ENCODE measurements at places on chromosomes 6 and 20. TPM values are rescaled to one million over a fixed set of nuclear protein-coding genes. Genes with fewer than 3 reads are reported as not detected.

GRCh38 chr6:77986380-77987034 lies 333.7 kb downstream of the MEI4 start:
- no peak for DNase-seq
- H3K36me3 ChIP-seq, result no peaks in the 10 kb centered on the region
- H3K4me3 ChIP-seq, result no peak overlapping the region
- no peaks in the 10 kb centered on the region for H3K27me3 ChIP-seq

- no peak for DNase-seq
- no peaks in the 10 kb centered on the region for H3K4me1 ChIP-seq
- H3K4me3 ChIP-seq, result no peak overlapping the region
- no peaks in the 10 kb centered on the region for H3K27me3 ChIP-seq
- no peaks in the 10 kb centered on the region for H3K36me3 ChIP-seq
These were observed 373.5 kb upstream of the FLRT3 start for GRCh38 chr20:14710951-14711350.

DNA sequence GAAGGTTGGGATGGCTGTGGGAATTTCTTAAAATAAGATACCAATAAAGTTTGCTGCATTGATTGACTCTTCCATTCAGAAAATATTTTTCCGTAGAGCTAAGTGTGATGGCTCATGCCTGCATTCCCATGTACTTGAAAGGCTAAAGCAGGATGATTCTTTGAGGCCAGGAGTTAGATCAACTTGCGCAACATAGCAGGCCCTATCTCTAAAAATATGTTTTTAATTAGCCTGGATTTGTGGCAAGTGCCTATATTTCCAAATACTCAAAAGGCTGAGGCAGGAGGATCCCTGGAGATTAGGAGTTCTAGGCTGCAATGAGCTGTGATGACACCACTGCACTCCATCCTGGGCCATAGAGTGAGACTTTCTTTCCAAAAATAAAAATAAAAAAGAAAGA lies 431.2 kb upstream of the PTCHD4 start:
- no peak overlapping the region for H3K4me3 ChIP-seq
- no peaks in the 10 kb centered on the region for H3K36me3 ChIP-seq
- DNase-seq, result no peak
- peak overlapping the region; percentile 51 for H3K27ac ChIP-seq

DNA sequence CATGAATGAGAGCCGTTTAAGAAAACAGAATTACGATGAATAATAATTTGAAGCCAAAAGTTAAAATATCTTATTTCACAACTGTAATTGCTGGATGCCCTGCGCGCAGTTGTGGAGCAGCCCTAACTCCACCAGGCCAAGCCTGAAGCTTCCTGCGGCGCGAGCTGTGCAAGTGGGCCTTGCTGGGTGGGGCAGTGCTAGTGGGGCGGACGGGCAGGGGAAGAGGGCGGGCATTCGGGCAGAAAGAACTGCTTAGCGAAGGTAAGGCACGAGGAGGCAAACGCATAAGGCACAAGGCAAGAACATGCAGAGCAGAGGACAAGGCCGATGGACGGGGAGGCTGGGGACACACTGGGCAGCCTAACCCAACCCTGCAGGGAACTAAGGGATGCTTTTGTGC lies 2.3 kb downstream of the HLA-DQB2 start:
- no peaks in the 10 kb centered on the region for H3K36me3 ChIP-seq
- no peak for DNase-seq

DNA sequence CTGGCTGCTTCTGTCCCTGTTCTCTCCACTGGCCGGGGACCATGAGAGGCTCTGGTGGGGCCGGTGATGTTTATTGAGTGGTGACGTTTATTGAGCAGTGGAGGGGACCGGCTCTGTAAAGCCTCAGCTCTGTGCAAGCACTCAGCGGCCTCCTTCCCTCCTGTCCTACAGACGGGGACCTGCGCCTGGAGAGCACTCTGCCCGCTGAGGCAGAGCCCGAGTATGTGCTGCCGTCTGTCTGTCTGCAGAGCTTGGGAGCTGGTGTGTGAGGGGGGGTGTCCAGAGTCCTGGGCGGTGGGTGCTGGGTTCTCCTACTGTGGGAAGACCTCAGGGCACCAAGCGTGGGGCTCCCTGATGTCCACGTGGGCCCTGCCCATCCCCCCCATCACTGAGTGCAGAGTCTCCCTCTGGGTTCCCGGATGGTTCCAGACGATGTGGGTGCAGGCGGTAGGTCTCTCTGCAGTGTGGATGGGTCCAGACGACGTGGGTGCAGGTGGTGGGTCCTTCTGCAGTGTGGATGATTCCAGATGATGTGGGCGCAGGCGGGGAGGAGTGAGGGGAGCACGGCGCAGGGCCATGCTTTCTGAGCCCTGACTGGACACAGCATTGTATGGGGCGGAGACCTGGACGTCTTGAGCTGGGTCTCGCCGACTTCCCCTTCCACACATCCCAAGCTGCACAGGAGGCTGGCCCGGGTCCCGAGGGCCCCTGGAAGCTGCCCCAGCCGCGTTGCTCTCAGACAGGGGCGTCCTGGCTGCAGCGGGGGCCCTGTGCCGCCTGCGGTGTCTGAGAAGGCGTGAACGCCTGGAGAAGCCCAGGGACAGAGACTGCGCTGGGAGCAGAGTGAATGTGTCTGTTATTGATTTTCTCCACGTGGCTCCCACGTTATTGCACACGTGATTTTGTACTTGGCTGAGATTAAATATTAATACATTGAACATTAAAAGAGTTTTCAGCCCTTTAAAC lies 14.9 kb upstream of the BHLHE23 start:
- H3K36me3 ChIP-seq, result no peaks in the 10 kb centered on the region
- no peaks in the 10 kb centered on the region for H3K4me1 ChIP-seq
- no peak for DNase-seq
- no peak overlapping the region for H3K4me3 ChIP-seq

Gene ADGRB3
- 0.10 TPM for total RNA-seq

Gene SOX4
- 71.9 TPM for total RNA-seq

Gene RNF217
- total RNA-seq, result 37.7 TPM
